ENCODE measurements at places on chromosomes 2 and 18. TPM values are rescaled to one million over a fixed set of nuclear protein-coding genes. Genes with fewer than 3 reads are reported as not detected.

DNA sequence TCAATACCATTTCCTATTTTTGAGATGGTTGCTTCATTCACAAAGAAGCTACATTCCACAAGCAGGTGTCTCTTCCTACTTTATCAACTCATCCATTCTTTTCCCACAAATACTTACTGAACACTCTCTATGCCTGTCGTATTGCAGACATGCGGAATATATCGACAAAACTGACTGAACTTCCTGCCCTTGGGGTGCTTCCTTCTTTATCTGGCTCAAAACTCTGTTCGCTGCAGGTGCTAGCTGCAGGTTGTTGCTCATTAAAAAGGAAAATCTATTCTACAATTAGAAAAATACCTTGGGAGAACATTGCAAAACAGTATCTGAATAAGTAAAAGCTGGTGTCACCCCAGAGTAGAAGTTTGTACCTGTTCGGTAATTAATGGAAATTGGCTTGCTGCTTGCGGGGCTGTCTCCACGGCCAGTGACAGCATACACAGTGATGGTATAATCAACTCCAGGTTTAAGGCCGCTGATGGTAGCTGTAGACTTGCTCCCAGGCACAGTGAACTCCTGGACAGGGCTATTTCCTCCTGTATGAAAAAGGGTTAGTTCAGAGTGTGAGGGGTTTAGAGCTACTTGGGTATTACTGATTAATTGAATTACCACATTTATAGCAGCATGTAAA, 52.1 kb downstream of the FN1 start:
- H3K27me3 ChIP-seq: no peaks in the 10 kb centered on the region
- DNase-seq: no peak
- no peak overlapping the region for H3K27ac ChIP-seq
- no peaks in the 10 kb centered on the region for H3K4me1 ChIP-seq

Gene SLC16A14
- total RNA-seq: 0.79 TPM

GRCh38 chr2:9885036-9885684, 41.9 kb downstream of the TAF1B start:
- no peak for DNase-seq
- no peak overlapping the region for H3K27ac ChIP-seq
- no peak overlapping the region for H3K4me3 ChIP-seq
- no peaks in the 10 kb centered on the region for H3K27me3 ChIP-seq

DNA sequence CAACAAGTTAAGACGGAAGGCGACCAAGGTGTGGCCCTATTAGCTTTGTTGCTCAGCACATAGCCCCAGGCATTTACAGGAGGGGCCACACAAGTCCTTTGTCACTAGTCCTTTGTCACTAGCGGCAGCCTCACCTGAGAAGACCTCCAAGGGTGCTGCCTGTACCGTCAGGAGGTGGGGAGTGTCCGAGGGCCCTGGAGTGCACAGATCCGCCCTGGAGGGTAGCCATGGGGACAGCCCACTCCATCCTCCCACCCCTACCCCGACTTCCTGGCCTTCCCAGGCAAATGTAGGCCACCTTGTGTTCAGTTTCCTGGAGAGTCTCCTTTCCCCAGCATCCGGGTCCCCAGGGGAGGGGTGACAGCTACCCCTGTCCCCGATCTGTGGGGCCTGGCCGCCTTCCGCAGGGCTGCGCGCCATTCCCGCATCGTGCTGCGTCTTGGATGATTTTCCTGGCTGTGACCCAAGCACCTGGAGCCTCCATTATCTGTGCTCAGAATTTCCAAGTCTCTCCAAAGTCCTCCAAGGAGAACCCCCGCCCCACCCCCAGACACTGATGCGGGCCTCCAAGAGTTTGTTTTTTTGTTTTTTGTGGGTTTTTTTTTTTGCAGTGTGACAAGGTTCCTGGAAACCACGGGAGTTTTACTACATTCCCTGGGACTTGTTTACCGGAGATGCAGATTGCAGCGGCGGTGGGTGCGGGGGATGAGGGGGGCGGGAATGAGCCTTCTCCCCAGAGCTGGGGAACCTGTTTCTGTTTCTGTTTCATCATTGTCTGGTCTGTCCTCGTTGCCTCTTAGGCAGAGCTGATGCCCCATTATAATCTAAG, 28.6 kb downstream of the TEX44 start:
- DNase-seq: peak; percentile 30
- H3K36me3 ChIP-seq: no peaks in the 10 kb centered on the region
- no peaks in the 10 kb centered on the region for H3K27me3 ChIP-seq
- H3K4me1 ChIP-seq: peaks cover 18% of the 10 kb centered on the region
- H3K27ac ChIP-seq: no peak overlapping the region

Gene CIB4
- not detected for total RNA-seq

DNA sequence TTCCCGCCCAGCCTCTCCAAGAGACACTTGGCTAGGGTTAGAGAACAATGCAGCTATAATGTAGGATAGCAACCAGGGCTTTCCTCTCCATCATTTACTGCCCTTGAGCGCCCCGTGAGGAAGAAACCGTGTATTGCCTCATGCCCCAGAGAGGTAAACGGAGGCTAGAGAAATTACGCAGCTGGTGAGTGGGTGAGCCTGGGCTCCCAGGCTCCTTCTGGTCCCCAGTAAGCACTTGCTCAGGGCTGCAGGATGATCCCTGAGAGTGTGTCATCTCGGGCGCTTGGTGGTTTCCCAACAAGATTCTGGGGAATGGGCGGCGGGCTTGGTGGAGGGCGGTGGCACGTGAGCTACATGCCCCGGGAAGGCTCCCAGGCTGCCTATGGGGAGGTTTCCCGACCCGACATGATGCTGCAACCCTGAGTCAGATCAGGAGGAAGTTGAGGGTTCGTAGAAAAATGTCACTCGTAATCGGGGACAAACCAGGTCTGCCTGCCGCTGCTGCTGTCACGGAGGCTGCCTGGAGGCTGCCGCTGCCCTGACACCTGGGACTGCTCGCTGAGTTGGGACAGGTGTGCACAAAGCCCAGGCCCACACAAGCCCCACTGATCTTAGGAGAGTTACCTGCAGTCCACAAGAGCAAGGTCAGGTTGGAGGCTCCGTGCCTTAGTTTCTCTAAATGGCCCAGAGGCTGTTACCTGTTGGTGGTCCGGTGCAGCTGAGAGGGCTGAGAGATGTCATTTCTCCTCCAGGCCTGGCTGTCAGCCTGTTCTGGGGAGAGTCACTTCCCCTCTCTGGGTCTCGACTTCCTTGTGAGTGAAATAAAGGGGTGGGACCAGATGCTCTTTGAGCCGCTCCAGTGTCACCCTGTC, at the start of gene GPR55:
TSS of gene GPR55 (minus strand) at position 773 of the 872 bp plus-strand sequence. CDS start 14,280 bp downstream, outside the sequence.
- DNase-seq: peak; percentile 83
- H3K4me1 ChIP-seq: peaks cover 63% of the 10 kb centered on the region
- peak within 1 kb of the TSS; percentile 91 for H3K27ac ChIP-seq
- peaks cover 2% of the 10 kb centered on the region for H3K27me3 ChIP-seq

DNA sequence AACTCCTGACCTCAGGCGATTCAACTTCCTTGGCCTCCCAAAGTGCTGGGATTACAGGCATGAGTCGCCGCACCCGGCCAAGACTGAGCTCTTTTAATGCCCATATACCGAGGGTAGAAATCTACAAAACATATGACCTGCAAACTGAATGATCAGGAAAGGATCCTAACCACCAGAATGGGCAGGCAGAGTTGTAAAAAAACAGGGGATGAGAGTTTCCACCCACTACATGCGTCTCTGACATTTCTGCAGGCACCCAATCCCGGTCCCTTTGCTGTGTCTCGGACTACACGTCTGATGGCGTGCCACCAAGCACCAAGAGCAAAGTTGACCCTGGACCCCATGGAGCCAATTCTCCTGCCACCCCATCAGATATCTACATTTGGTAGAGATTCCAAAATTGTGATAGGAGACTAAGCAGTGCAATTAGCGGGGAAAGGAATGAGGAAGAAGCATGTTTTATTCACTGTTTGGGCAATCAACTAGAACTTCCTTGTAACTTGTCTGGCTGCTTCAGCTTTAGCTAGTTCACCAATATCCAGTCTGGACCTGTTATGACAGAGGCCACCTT, 74.1 kb downstream of the ATP8B1 start:
- peaks cover 12% of the 10 kb centered on the region for H3K36me3 ChIP-seq
- no peak overlapping the region for H3K4me3 ChIP-seq
- no peak for DNase-seq
- no peaks in the 10 kb centered on the region for H3K27me3 ChIP-seq
- H3K27ac ChIP-seq: no peak overlapping the region

DNA sequence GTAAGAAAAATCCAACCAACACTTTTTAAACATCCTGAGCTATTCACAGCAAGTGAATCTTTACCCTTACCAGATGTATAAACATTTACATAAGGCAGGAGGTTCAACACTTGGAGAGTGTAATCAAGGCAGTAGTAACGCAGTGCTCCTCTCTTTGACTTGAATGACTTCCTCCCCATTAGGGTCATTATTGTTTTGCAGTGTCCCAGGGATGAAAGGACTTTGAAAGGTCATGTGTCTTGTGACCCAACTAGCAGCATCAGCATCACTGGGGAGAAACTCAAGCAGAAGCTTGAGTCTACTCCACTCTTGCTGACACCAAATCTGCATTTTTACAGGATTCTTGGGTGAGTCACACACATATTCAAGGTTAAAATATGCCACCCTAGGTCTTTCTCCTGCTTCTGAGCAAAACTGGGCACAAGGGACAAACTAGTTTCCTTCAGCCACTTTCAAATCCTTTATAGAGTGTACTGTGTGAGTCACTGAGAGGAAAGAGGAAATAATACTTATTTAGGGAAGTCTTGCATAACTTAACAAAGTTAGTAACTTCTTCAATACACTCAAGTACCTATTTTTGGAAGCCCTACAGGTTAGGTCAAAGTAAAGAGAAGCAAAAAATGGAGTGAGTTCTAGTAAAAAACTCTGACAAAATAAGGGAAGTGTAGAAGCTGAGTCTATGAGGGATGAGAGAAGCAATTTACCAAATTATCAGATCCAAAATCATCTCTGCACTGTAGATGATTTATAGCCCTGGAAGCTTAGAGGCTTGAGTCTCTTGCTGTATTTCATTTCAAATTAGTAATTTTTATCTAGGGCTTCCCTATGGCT, 51.0 kb upstream of the EML4 start:
- peaks cover 49% of the 10 kb centered on the region for H3K4me1 ChIP-seq
- H3K4me3 ChIP-seq: no peak overlapping the region
- H3K27ac ChIP-seq: peak overlapping the region; percentile 63
- H3K36me3 ChIP-seq: peaks cover 5% of the 10 kb centered on the region
- DNase-seq: no peak

Gene UGT1A10
- not detected for total RNA-seq

GRCh38 chr2:28339516-28340175, 53.0 kb upstream of the FOSL2 start:
- no peak overlapping the region for H3K27ac ChIP-seq
- no peaks in the 10 kb centered on the region for H3K4me1 ChIP-seq
- DNase-seq: no peak
- no peak overlapping the region for H3K4me3 ChIP-seq
- no peaks in the 10 kb centered on the region for H3K27me3 ChIP-seq

Gene CD207
- not detected for total RNA-seq

Gene PXDN
- 0.05 TPM for total RNA-seq

Gene GCG
- not detected for total RNA-seq

DNA sequence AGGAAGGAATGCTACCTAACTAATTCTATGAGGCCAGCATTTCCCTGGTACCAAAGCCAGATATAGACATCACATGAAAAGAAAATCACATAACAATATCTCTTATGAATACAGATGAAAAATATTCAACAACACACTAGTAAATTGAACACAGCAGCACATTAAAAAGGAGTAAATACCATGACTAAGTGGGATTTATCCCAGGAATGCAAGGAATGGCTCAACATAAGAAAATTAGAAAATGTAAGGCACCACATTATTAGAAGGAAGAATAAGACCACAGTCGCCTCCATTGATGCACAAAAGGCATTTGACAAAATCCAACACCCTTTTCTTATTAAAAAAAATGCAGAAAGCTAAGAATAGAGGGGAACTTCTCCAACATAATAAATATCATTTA, 133.9 kb downstream of the TTC32 start:
- H3K4me3 ChIP-seq: no peak overlapping the region
- H3K27me3 ChIP-seq: peaks cover 4% of the 10 kb centered on the region
- H3K4me1 ChIP-seq: no peaks in the 10 kb centered on the region
- DNase-seq: no peak
- no peak overlapping the region for H3K27ac ChIP-seq

DNA sequence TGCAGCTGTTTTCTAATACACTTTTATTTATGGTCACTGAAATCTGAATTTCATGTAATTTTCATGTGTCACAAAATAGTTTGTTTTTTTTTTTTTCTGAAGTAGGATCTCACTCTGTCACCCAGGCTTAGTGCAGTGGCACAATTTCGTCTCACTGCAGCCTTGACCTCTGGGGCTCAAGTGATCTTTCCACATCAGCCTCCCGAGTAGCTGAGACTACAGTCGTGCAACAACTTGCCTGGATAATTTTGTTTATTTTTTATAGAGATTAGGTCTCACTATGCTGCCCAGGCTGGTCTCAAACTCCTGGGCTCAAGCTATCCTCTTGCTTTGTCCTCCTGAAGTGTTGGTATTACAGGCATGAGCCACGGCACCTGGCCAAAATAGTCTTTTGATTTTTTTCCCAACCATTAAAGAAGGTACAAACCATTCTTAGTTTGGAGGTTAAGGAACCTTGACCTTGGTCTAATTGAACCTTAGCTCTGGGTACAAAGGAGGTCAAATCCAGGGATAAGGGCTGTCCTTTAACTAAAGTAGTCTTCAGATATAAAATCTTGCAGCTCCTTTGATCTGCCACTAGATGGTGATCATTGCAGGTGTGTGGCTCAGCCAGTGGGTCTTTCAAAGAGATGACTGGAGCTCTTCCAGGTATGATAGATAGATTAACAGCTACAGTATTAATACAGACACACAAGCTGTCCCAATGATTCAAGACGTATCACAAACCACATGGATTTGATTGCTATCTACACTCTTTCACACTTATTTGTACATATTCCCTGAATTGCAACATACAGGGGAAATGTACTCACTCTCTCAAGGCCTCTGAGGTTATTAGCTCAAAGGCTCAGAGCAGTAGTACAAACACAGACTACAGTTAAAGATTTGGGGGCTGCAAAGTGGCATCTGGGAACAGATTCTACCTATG, 4.7 kb upstream of the KRCC1 start:
- peak; percentile 48 for DNase-seq
- peaks cover under 1% of the 10 kb centered on the region for H3K36me3 ChIP-seq
- no peaks in the 10 kb centered on the region for H3K27me3 ChIP-seq
- H3K27ac ChIP-seq: no peak overlapping the region

DNA sequence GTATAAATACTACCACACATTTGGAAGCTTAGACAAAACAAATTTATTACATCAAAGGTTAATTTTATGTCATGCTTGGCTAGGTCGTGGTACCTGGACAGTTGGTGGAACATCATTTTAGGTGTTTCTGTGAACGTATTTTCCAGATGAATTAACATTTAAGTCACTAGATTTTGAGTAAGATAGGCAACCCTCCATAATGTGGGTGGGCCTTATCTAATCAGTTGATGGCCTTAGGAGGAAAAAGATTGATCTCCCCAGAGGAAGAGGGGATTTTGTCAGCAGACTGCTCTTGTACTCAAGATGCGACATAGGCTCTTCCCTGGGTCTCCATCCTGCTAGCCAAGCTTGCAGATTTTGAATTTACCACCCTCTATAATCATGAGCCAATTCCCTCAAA, 85.0 kb downstream of the RPRM start:
- no peak for DNase-seq
- no peaks in the 10 kb centered on the region for H3K27me3 ChIP-seq
- H3K27ac ChIP-seq: no peak overlapping the region

Gene LAMA3
- total RNA-seq: 0.10 TPM

All from activated naive CD4-positive, alpha-beta T cell treated with anti-CD3 and anti-CD28 coated beads for 36 hours (primary cell).